NCI-H524 treated with DMSO at 0.1 percent for 48 hours (cell line): ENCODE measurements at places on chromosomes 4 and X.

- DNase-seq = peak; percentile 79
Measured at GRCh38 chr4:23999714-24000469, 110.0 kb upstream of the PPARGC1A start.

- no peak for DNase-seq
Measured at GRCh38 chrX:139581068-139581467, 50.5 kb downstream of the F9 start.

DNA sequence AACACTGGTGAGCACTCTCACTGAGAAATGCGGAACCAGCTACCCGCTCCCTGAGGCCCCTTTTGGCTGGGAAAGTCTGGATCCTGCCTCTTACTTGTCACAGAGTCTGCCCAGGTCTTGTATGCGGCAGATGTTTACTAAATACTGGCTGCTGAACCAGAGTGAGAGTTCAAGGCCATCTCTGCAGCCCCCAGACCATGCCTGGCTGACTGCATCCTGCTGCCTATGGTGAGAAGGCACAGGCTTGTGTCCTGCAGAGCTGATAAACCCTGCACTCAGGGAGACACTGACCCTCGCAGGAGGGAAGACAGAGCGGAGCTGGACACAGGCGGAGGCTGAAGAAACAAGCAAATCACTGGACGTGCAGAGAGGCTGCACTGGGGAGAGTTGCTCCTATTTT lies 46.5 kb downstream of the JAKMIP1 start:
- DNase-seq = no peak

DNA sequence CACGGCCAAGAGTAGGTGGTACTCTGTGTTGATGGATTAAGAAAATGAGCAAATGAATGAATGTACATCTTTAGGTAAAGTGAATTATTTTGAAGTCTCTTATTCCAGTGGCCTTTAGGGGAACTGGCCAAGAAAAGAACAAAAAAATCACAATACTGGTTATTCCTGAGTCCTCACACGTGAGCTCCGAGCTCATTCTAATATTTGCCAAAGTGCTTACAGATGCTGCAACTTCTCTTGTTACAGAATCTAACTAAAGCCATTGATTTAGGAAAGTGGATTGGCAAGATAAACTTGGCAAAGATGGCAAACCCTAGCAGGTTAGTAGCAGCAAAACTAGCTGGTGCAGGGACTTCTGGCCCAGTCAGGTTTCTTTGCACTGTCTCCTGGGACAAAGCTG lies 37.6 kb downstream of the IDS start:
- DNase-seq = no peak

DNA sequence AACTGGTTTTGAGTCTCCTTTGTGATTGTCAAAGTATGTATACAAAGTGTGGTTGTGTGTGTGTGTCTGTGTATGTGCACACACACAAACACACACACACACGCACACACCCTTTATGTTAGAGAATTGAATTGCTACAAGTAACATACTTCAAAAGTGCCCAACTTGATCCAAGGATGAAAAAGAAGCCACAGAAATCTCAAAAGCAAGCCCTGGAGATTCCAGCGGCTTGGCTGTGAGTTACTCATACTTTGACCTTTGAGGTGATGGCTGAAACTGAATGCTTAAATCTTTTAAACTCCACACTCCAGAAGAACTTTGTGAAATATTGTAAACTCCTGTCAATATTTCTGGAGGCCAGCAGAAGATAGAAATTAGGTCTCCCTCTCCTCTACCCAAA lies 168.4 kb upstream of the NRK start:
- DNase-seq = no peak

- no peak for DNase-seq
Measured at GRCh38 chr4:170198747-170199146, 109.0 kb upstream of the AADAT start.

- DNase-seq = no peak
Measured at GRCh38 chr4:24395937-24396336, 188.4 kb downstream of the DHX15 start.

GRCh38 chrX:132716006-132716405 lies 227.2 kb upstream of the MBNL3 start:
- DNase-seq = no peak

- no peak for DNase-seq
Measured at GRCh38 chrX:16347968-16348670, 180.8 kb downstream of the MAGEB17 start.

DNA sequence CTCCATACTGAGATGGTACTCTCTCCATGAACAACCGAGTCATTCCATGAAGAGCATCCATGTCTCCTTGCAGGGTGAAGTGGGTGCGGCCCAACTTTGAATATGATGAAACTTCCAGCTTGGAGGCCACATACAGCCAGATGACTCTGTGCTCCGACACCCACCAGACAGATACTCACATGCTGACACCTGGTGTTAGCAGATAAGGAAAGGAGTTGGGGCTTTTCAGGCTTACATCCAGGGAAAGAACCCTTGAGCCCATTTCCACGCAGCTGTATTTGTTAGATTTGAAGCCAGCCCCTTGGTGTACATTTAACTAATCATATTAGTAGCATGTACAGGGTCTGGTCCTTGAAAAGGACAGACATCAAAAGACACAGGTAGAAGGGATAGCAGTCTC lies 62.1 kb upstream of the PRRG3 start:
- DNase-seq = no peak

- no peak for DNase-seq
Measured at GRCh38 chrX:46953137-46953527, 40.9 kb downstream of the JADE3 start.

- DNase-seq = no peak
Measured at GRCh38 chr4:8119877-8120276, 38.7 kb downstream of the ABLIM2 start.

- DNase-seq = no peak
Measured at GRCh38 chr4:137531168-137531985, 917 bp downstream of the PCDH18 start.

DNA sequence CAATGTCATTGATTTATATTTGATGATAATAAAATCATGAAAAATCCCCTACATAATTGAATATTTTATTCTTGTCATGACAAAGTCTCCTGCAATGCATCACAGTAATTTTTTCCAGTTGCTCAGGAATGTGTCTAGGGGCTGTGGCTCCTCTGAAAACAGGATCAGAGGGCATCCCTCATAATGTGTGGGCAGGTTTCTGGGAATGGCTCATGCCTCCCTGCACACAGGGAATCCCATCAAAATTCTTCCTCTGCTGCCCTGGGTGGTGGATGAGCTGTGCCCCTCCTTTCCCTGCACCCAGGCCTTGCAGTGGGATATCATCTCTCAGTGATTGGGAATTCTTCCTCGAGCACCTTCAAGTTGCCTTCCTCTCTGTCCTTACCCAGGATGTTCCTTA lies 20.4 kb upstream of the PUDP start:
- DNase-seq = no peak

GRCh38 chr4:147456706-147457105 lies 24.2 kb upstream of the EDNRA start:
- no peak for DNase-seq

DNA sequence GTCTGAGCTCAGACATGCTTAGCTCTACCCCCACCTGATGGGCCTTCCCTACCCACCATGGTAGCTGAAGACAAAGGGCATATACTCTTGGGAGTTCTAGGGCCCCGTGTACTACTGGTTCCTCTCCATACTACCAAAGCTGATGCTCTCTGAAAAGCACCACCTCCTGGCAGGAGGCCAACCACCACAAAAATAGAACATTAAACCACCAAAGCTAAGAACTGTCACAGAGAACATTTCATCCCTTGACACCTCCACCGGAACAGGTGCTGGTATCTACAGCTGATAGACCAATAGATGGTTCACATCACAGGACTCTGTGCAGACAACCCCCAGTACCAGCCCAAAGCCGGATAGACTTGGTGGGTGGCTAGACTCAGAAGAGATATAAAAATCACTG lies 13.4 kb downstream of the EDA2R start:
- DNase-seq = no peak

- no peak for DNase-seq
Measured at GRCh38 chr4:135941671-135942070, 1590.6 kb downstream of the PCDH18 start.

DNA sequence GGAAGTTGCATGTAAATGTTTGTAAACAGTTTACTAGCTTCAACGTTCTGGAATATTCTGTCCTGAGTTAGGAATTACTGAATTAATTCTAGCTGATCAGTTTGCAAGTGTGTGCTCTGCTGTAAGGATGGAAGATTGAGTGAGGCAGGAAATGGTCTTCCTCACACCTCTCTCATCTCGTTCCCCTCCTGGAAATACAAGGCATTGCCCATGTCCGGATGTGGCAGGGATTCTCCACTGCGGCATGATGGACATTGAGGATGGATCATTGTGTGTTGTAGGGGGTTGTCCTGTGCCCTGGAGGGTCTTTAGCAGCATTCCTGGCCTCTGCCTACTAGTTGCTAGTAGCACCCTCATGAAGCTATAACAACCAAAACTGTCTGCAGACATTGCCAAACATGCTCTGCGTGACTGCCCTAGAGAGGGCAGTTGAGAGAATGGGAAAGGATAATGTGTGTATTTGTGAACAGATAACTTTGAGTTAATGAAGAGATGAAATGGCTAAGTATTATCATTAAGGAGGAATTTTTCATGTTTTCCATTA lies 12.6 kb downstream of the CA5B start:
- no peak for DNase-seq

DNA sequence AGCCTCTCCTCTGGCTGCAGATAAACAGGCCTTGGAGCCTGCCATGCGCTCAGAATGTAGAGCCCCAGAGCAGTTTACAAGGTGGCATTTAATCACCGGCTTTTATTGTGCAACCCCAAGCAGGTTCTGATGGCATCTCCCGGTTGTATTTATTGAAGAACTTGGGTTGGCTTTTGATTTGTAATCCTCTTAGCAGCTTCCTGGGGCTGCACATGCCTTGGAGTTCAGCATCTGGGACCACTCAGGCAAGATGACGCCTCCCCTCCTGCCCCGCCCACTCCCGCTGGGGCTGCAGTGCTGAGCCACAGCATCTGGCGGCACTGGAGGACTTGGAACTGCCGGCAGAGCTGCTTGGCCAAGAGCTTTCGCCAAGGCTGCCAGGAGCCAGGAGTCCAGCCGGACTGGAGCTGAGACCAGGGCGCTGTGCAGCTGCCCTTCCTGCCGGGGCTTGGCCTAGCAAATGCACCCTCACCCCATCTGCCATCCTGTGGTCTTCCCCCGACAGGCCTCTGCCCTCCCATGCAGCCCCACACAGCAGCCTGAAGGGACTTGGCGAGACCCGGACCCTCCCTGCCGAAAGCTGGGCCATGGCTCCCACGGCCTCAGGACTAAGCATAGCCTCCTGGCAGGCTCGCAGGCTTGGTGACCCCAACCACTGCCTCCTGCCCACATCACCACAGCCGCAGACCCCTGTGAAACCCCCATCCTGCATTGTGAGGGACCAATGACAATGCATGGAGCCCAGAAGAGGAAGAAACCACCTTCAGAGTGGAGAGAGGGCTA lies 5.4 kb downstream of the HTRA3 start:
- DNase-seq = peak; percentile 93

DNA sequence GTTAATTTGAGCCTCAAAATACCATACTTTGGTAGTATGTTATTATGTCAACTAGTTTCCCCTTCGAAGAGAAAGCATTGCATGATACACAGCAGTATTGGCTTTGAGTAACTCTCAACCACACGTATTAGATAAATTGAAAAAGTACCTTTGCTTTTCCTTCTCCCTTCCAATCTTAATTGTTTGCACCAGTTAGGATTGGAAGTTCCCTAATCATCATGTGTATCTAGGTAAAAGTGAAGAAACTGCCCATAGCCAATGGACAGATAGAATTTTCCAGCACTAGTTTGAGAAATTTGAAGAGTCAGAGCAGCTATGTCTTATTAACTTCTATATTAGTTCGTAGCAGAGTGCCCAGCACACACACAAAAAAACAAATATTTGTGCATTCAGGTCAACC lies 241.3 kb downstream of the COX7B2 start:
- no peak for DNase-seq

DNA sequence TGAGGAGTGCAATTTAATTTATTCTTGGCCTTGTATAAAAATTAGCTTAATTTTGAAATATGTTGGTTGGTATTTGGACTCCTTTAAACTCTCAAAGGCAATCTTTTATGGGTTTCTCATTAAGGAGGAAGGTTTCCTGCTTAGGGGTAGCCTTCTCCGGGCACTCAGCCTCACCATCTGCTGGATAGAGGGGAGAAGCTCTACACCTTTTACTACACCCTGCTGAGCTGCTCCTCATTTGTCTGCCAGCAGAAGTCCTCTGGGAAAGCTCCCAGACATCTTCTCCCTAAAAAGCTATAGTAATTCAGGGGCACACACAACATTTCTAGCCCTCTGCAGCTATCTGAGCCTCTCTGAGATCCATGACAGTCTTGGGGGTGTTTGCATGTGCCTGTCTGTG lies 179.1 kb downstream of the SOWAHB start:
- DNase-seq = no peak

GRCh38 chr4:58688568-58688967 lies 1578.4 kb upstream of the IGFBP7 start:
- no peak for DNase-seq

DNA sequence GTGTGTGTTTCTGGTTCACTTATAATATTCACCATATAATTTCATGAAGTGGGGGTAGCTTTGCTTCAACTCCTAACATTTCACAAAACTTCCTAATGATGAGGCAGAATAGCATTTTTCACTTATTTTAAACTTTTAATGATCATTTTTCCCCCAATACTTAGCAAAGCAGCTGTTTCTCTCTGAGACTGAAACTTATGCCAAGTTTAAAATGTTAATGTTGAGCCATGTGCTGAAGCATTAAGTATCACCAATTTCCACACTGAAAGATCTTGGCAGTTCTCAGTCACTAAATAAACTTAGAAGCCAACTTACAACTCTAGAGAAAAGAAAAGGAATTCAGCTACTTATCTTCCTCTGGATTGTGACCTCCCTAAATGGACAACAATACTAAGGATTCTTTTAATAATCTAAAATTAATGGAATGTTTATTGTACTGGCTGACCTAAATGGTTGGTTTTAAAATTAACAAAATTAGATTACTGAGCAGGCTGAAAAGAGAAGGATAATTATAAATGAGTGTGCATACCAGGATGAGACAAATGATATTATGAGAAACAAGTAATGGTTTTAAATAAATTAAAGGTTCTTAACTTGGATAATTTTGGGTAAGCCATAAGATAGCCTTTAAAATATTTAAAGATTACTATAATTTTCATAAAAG lies 1429.4 kb upstream of the ADGRL3 start:
- no peak for DNase-seq

- DNase-seq = no peak
Measured at GRCh38 chrX:154373340-154374306, 811 bp downstream of the FLNA start.

DNA sequence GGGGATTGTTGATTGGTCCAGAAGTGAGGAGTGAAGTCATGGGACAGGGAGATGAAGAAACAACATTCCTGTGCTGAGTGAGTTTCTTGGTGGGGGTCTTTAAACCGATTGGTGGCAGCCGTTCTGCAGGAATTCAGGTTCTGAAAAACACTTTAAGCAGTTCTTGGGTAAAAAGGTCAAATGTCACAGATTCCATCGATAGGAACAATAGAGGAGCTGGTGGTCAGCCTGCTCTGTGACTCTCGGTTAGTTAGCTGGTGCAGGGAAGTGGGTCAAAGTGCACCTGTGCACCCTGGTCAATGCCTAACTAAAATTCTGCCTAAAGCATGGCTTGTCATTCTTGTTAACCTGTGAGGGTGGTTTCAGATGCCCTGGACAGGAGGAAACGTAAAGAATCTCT lies 34.6 kb upstream of the MGST2 start:
- DNase-seq = no peak
